Head of caudate nucleus (tissue), 42 donors: ENCODE measurements at places on chromosomes 6 and 20.

DNA sequence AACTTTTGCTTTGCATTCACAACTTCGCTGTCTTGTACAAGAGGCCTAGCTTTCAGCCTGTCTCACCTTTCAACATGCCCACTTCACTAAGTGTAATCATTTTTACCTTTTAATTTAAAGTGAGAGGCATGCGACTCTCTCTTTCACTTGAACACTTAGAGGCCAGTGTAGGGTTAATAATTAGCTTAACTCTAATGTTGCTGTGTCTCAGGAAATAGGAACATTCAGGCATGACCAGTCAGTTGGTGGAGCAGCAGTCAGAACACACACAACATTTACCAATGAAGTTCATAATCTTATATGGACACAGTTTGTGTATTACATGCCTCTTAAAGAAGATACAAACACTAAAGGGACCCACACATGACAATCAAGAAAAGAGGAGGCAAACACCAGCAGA, 47.6 kb downstream of the HTR1B start:
- DNase-seq, result no peak

DNA sequence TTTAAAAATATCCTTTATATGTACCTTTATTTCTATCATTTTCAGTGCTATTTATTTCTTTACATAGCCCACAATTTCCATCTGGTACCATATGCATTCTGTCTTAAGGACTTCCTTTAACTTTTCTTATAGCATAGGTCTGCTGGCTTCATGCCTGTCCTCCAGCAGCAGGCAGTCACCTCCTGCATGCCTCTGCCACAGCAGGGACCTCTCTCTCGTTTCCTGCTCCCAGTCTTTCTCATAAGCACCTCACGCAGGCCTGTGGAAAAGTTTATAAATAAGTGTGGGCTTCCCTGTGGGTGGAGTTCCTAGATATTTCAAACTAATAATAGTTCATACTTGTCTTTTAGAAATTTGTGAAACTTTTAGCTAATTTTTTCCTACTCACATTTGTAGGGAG, 133.9 kb downstream of the KCNQ5 start:
- no peak for DNase-seq

DNA sequence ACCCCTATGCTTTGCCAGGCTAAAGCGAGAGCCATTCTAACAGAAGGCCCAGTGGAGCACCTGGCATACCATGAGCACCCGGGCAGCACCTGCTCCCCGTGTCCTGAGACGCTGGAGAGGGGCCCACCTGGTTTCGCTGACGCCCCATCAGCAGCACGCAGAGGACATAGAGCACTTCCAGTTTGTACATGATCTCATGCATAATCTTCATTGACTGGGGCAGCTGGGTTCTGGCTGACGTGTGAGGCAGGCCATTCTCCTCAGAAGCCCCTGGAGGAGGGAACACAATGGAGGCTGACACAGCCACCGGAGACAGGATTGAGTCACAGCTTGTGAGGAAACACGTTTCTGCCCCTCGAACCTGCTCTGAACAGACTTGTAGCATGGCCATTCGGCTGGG, 65.4 kb downstream of the MYH7B start:
- DNase-seq, result no peak

DNA sequence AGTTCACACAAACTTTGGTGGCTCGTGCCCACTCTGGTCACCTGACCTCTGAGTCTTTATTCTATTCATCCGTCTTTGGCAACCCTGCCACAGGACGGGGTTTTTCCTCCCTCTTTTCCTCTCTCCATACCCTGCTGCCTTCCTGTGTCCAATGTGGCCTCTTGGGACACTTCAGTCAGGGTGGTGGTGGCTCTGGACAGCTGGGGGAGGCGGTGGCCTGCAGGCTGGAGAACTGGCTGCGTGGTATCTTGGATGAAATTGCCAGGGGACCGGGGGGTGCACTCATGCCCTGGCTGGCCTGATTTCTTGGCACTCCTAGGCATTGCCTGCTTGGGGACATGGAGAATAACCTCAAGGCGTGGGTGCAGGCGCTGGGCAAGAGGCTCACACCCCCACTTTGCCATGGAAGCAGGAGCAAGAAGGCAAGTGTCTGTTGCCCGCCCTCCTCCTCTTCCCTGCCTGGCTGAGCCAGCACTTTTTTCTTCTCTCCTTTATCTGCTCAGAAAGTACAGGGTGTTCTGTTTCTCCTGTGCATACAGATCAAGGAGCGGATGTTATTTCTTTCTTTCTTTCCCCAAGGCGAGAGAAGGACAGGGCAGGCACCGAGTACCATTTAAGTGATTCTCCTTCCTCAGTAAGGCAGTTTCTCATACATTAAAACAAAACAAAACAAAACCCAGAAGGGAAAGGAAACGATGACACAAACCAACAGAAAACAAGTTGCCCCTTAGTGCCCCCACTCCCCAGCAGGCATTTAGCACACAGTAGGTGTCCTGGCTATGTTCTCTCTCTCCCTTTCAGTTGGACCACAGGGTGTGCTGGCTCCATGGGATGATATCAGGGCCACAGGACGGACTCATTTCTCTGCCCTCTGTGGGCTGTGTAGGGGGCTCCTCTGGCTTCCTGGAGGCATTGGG, 155.5 kb upstream of the RNF24 start:
- peak; percentile 55 for DNase-seq
